ENCODE measurements at places on chromosomes 4 and X.

GRCh38 chrX:119118780-119119395 is 8.7 kb downstream of the KIAA1210 start:
- peak; percentile 23 for DNase-seq

GRCh38 chr4:73684097-73684496 is 56.3 kb upstream of the CXCL8 start:
- DNase-seq, result no peak

- no peak for DNase-seq
Observed at GRCh38 chr4:7139167-7139982, 53.0 kb upstream of the SORCS2 start.

DNA sequence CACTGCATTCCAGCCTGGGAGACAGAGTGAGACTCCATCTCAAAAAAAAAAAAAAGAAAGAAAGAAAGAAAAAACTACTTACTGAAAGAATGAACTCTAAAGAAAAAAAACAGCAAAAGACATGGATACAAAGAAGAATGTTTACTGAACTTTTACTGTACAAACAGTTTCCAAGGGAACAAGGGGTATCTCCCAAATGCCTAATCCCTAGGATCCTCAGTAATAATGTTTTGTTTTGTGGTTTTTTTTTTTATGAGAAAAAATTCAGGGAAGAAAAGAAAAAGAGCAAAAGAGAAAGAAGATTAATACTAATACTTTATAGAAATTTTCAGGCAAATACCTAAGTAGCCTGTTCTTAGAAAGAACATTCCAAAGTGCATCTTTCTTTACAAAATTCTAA is 63.2 kb downstream of the ANTXR2 start:
- no peak for DNase-seq

GRCh38 chrX:39308126-39308525 is 506.9 kb downstream of the MID1IP1 start:
- no peak for DNase-seq

DNA sequence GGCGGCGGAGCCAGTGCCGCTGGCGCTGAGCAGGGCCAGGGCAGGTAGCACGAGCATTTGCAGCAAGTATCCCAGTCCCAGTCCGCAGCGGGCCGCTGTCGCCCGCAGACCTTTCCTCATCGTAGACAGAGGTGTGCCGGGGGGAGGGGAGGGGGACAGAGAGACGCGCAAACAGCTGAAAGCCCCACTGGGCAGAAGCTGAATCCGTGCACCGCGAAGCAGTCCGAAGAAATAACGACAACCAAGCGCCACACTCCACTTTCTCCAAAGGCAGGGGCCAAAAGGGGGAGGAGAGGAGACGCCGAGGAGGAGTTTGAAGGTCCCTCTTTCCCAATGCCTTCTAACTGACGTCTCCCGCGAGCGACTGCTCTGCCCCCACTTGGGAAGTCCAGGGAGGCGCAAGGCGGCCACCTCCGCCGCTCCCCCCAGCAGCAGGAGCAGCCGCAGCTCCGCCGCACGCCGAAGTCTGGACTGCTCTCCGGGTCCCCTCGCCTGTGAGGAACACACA is at the start of gene UNC5C:
Gene UNC5C (minus strand): TSS at position 236 of the 508 bp plus-strand sequence.
- DNase-seq, result no peak

DNA sequence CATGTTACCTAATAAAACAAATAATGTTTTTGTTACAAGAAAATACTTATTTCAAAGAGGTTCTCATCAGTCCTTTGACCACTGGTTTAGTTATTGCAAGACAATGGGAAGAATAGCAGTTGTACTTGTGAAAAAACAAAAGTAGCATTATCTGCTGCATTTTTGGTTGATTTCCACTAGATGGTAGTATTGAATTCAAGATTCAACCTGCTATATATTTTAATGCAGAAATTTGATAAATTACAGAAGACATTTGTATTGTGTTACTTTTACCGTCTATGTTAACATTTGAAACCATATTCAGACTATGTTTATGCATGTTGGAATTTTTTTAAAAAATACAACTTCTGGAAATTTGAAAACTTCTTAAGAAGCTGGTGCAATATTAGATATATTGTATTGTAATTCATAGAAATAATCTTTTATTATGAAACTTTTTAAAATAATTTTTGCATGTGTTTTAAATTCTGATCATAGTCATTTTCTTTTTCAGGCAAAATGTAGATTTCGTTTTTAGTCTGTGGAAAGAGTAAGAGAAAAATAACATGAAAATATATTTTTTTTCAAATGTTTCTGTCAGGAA is 56.4 kb downstream of the SPCS3 start:
- no peak for DNase-seq

- no peak for DNase-seq
Observed at GRCh38 chr4:168856312-168856711, 153.7 kb downstream of the CBR4 start.

- DNase-seq, result no peak
Observed at GRCh38 chrX:134631426-134632346, 26.6 kb downstream of the PLAC1 start.

DNA sequence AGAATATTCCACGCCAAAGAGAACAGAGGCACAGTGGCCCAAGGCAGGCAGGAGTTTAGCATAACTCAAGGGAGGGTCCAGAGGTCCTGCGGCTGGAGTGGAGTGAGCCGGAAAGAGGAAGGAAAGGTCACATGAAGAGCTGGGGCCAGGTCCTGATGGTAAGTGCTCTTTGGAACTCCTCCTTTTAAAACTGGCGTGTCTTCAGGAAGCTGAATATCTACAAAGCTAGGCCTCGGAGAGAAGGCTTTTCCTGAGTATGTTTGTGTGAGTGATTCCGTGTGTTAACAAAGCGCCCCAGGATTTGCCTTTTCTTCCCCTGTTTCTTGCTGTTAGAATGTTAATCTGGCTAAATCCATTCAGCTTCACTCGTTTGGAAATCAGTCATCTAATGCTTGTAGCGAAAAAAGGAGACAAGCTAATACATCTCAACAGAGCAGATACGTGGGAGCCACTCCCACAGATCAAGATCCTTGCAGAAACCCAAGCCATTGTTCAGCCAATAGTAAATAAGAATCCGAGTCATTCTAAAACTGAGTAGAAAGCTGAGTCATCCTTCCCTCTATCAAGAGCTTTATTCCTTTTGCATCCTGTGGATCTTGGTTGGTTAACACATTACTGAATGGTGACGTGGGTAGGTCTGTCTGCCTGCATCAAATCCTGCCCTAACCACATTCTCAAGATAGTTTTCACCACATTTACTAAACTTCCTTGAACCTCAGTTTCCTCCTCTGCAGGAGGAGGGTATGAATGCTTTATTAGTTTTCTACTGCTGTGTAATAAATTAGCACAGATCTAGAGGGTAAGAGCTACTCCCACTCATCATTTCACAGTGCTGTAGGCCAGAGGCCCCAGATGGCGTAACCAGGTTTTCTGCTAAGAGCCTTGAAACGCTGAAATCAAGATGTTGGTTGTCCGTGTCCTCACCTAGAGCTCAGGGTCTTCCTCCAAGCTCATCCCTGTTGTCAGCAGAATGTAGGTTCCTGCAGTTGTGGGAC is 43.2 kb upstream of the RBM47 start:
- no peak for DNase-seq

DNA sequence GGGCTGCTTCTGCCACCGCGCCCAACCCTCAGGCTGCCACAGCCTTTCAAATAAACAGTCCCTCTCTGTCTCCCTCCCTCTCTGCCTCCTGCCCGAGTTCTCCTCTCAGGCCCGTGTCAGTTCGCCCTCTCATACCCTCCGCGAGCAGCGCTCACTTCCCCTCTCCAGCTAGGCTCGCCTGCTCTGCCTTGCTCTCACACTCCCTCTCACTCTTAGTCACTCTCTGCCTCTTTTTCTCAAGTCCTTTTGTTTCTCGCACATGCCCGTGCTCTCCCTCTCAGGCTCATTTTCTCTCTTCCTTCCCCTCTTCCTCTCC is 3.2 kb downstream of the EFNB1 start:
- DNase-seq, result no peak

- no peak for DNase-seq
Observed at GRCh38 chr4:106522839-106523238, 154.3 kb upstream of the GIMD1 start.

GRCh38 chrX:40165861-40166260 is 68.1 kb upstream of the BCOR start:
- DNase-seq, result no peak

DNA sequence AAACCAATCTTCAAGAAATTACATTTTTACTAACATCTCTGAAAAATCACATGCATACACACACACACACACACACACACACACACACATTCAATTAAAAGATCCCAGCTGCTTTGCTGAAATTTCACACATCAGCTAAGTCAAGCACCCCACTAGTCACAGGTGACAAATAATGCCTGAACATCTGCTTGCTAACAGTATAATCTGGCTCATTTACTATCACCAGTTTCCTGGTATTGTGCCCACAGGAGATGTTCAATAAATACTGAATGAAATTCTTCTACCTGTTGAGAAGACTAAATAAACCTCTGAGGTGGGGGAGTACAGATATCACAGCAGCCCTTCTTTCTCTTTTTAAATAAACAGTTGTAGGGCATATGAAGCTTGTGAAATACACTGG is 994.0 kb downstream of the ARAP2 start:
- no peak for DNase-seq

DNA sequence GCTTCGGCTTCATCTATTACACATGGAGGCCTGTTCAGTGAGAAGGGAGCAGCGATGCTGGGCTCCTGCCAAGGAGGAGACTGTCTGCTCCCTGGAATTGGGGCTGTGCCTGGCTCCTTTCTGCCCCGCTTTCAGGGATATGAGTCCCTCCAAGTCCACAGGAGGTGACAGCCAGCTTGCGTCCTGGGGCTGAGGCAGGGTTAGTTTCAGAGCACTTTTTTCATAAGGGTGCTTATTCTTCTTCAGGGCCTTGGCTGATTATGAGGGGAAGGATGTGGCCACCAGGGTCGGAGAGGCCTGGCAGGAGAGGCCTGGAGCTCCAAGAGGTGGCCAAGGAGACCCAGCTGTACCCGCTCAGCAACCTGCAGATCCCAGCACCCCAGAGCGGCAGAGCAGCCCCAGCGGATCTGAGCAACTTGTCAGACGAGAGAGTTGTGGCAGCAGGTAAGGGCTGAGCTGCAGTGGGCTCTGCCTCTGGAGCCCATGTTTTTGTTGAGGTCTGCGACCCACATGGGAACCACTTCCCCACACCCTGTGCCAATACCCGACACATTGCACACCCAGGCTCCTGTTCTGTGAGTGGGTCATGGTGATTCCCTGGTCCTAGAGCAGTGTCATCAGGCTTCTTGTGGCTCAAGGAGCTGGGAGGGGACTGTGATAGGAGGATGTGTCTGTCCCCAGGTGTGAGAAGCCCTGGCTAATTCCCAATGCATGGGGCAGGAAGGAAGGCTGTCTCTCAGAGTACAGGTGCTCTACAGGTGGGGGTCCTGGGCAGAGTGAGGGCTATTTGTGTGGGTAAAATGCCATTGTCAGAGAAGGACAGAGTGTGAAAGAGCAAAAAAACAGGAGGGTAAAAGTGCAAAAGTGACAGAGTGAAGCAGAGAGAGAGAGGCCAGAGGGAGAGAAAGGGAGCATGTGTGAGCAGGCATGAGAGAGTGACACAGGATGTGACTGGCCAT is 47.4 kb downstream of the ZNF185 start:
- no peak for DNase-seq

DNA sequence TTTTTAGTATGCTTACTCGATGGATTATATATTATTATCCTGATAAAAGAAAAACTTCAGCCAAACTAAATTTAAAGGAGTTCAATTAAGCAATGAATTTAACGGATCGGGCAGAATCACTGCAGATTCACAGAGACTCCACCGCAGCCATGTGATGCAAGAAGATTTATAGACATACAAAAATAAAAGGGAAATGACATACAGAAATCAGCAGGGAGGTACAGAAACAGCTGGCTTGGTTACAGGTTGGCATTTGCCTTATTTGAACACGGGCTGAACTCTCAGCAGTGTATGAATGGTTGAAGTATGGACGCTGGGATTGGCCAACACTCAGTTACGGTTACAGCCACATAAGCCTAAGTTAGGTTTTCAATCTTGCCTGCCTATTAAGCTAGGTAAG is 35.4 kb upstream of the DHRSX start:
- DNase-seq, result no peak

GRCh38 chrX:148601034-148601433 is 100.6 kb downstream of the AFF2 start:
- no peak for DNase-seq

DNA sequence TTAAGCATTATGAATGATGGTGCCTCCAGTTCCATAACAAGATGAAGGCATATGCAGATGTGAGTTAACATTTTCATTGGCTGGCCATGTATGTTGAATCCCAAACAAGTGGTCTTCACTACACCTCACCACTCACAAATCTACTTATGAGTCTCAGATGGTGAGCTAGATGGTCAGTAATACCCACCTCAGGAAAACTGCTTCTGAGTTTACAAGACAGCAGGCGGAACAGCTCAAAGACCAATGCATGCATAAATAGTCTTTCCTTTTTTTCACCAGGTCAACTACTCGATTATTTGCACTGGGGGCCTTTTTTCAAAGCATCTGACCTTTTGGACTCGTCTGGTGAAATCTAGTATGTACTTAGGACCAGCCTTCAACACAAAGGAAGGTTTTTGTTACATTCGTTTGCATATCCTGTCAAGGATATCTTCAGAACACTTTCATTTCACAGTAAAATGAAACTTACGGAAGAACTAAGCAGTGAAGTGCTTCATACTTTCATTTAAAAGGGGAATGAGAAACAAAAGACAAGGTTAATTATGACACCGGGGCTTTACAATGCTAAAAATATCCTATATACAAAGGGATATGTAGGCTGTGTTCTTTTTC is 23.1 kb upstream of the TLR7 start:
- DNase-seq, result no peak

DNA sequence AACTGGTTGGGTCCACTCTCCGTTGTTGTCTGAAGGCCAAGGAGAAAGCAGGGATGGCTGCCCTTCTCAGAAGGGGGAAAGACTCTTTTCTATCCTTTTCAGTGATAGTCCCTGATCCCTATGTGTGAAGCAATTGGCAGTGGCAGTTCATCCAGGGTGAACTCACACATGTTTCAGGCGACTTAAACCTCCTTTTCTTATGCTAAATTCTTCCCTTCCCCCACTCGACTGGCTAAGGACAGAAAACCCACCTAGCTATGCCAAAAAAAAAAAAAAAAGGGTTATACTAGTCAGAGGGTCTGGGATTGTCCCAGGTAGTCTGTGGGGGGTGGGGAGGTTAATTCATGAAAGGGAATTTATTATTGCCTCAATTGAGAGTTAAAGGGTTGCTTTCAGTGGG is 12.2 kb upstream of the ZNF280C start:
- DNase-seq, result no peak

DNA sequence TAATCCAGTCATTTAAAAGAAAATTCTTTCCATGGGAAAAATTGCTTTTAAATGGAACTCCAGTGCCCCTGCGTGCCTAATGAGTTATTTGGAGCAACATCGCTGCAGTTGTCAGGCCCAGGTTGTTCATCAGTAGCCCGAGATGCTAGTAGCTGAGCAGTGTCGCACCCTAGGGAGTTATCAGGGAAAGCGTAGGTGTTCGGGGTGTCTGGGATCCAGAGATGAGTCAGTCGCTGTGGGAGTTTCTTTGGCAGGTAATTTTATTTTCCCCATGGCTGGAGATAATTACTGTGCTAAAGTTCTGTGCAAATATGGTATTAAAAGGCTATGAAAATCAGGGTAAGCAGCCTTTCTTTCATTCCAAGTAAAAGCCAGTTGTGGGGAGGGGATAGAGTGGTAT is 49.4 kb downstream of the ANXA3 start:
- no peak for DNase-seq

- no peak for DNase-seq
Observed at GRCh38 chr4:95693594-95693993, 144.8 kb upstream of the UNC5C start.

All from stimulated activated CD8-positive, alpha-beta memory T cell treated with anti-CD3 and anti-CD28 coated beads, Interleukin-7, amount 100 ng/mL, for 1 hour (primary cell).